Upper lobe of left lung (tissue), 6 donors: ENCODE measurements at places on chromosomes 2 and 18. TPM values are rescaled to one million over a fixed set of nuclear protein-coding genes. Genes with fewer than 3 reads are reported as not detected.

- no peak overlapping the region for H3K4me3 ChIP-seq
- H3K36me3 ChIP-seq, result no peaks in the 10 kb centered on the region
- peaks cover 9% of the 10 kb centered on the region for H3K4me1 ChIP-seq
- H3K27me3 ChIP-seq, result no peaks in the 10 kb centered on the region
- no peak for DNase-seq
- no peak overlapping the region for H3K27ac ChIP-seq
These were observed 226.0 kb downstream of the TGIF1 start for GRCh38 chr18:3675994-3676393.

The SLC23A3 gene
- total RNA-seq, result 3.3 TPM

The RAX gene
- total RNA-seq, result not detected

The IL18R1 gene
- total RNA-seq, result 14.5 TPM

- H3K27me3 ChIP-seq, result no peaks in the 10 kb centered on the region
- H3K4me1 ChIP-seq, result no peaks in the 10 kb centered on the region
- no peak for DNase-seq
- H3K27ac ChIP-seq, result no peak overlapping the region
These were observed 586.5 kb upstream of the SLC8A1 start for GRCh38 chr2:41038408-41038807.

The LIMS3 gene
- total RNA-seq, result 0.89 TPM

GRCh38 chr2:22991844-22992243, 393.1 kb upstream of the KLHL29 start:
- H3K4me1 ChIP-seq, result no peaks in the 10 kb centered on the region
- no peak for DNase-seq
- H3K27me3 ChIP-seq, result no peaks in the 10 kb centered on the region
- H3K27ac ChIP-seq, result no peak overlapping the region

DNA sequence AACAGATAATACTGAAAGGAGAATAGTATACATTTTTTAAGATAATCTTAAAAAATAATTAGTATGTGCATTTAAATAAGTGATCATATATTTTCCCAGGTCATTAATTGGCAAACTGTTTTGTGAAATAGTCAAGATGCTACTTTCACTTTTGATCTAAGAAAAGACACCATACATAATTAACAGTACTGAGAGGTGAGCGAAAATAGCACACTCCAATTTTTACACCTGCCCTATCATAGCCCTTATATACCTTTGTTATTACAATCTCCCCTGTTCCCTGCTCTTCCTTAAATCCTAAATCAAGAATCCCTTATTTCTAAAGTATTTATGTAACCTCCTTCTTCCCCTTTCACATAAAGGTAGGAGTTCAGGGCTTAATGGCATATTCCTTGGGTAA, 500.1 kb upstream of the LRATD1 start:
- DNase-seq, result no peak
- H3K4me1 ChIP-seq, result no peaks in the 10 kb centered on the region
- H3K27ac ChIP-seq, result no peak overlapping the region
- H3K27me3 ChIP-seq, result no peaks in the 10 kb centered on the region
- no peak overlapping the region for H3K4me3 ChIP-seq
- no peaks in the 10 kb centered on the region for H3K36me3 ChIP-seq

DNA sequence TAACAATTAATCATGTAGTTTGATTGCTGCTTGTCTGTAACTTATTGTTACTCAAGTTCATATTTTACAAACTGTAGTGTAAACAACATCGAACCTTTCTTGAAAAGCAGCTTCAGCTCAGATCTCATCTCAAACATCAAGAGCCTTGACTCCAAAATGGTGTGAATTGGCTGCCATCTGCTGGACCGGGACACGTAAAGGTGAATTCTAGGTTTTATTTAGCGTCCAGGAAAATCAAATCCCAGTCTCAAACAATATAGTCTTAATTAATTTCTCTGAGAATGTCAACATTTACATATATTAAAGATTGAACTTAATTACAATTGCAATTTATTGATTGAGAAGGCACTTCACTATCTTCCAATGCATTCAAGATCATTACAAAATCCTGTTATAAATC, 453.0 kb downstream of the GALR1 start:
- no peak for DNase-seq
- H3K27me3 ChIP-seq, result no peaks in the 10 kb centered on the region
- H3K36me3 ChIP-seq, result no peaks in the 10 kb centered on the region
- H3K27ac ChIP-seq, result no peak overlapping the region
- H3K4me3 ChIP-seq, result no peak overlapping the region

GRCh38 chr18:9792565-9793245, 84.6 kb downstream of the RAB31 start:
- no peaks in the 10 kb centered on the region for H3K27me3 ChIP-seq
- H3K4me1 ChIP-seq, result no peaks in the 10 kb centered on the region
- H3K36me3 ChIP-seq, result no peaks in the 10 kb centered on the region
- peak; percentile 41 for DNase-seq
- no peak overlapping the region for H3K4me3 ChIP-seq

DNA sequence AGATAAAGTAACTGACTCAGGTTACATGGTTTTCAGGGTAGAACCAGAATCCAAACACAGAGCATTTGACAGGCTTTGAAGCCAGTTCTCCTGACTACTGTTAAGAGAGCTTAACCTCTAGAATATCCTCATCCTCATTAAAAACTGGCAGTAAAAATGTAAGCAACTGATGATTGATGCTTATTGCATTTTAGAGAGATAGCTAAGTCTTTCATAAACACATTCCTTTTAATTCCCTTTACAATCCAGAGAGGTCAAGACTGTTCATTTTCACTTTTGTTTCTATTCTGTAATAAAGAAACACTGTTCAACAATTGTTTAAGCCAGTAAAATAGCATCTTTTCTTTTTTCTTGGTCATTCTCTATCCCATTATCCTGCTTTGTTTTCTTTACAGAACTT, 53.9 kb upstream of the RAB27B start:
- no peaks in the 10 kb centered on the region for H3K27me3 ChIP-seq
- no peak overlapping the region for H3K4me3 ChIP-seq
- DNase-seq, result no peak
- no peaks in the 10 kb centered on the region for H3K36me3 ChIP-seq
- H3K27ac ChIP-seq, result no peak overlapping the region
- peaks cover 14% of the 10 kb centered on the region for H3K4me1 ChIP-seq

DNA sequence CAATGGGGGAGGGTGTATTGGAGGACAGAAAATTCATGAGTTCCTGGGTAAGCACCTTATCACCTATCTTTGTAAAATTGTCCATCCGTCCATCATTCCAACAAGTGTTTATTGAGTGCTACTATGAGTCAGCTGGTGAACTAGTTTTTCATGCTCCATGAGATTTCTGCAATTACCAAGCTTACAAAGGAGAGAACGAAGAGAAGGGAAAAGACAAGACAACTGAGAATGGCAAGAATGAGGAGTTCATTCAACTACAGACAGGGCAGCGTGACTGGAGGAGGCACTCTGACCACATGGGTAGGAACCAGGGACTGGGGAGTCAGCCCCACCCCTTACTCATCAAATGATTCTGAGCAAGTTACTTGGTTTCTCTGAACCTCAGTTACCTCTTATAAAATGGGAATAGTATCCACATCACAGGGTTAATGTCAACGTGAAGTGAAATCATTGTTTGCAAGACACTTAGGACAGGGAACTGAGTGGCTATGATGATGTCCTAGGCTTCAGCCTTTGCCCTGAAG, 18.6 kb upstream of the TXNDC2 start:
- H3K4me1 ChIP-seq, result peaks cover 23% of the 10 kb centered on the region
- no peak for DNase-seq
- no peak overlapping the region for H3K4me3 ChIP-seq
- no peaks in the 10 kb centered on the region for H3K27me3 ChIP-seq
- H3K27ac ChIP-seq, result no peak overlapping the region

DNA sequence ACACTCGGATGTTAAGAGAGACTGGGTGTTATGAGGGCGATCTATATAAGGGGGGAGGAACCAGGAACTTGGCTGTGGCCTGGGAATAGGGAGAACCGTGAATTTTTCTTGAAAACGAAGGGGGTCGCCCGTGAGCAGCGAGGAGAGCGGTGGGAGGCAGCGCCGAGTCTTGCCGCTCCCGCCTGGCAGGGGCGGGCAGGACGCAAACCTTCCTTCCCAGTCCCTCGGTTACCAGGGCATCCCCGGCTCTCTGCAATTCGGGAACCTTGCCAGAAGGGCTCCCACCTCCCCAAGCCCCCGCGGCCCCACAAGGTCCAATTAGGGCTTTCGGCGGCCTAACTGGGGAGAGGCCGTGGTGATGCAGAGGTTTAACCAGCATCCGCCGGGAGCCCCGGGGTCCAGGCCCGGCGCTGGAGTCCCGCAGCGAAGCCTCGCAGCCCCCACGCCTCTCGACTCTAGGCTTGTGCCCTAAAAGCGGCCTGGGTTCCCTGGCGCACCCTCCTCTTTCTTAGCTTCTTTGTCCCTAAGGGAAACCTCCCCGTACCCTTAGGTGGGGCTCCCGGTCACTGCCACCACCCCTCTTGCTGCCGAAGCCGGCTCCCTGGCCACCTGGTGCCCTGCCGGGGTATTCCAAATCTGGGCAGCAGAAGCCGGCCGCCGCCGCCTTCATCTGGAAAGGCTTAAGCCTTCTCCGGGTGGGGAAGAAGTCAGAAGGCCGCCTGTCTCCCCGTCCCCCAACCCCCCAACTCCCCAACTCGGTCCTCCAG, 680 bp upstream of the FHOD3 start:
- no peak for DNase-seq
- no peaks in the 10 kb centered on the region for H3K36me3 ChIP-seq
- H3K4me1 ChIP-seq, result peaks cover 27% of the 10 kb centered on the region
- H3K27me3 ChIP-seq, result peaks cover 22% of the 10 kb centered on the region
- peak overlapping the region; percentile 44 for H3K4me3 ChIP-seq

The CCDC74A gene
- total RNA-seq, result 10.3 TPM

DNA sequence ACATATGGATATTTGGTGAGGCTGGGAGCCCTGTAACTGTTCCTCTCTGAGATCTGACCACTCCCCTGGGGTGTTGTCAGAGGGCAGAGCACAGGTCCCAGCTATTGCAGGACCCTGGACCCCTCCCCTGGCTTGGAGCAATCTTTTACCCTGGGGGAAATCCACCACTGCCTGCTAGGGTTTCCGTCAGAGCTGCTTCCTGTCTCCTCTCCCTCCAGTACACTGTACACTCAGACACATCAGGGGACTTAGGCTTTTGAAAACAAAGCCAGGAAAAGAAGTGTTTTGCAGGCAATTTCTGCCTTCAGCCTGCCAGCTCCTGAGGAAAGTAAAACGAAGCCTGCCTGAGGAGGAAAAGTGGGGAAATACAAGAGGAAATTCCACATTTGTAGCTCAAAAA, 13.2 kb upstream of the CEP68 start:
- H3K27ac ChIP-seq, result no peak overlapping the region
- peaks cover 4% of the 10 kb centered on the region for H3K4me1 ChIP-seq
- DNase-seq, result no peak
- no peaks in the 10 kb centered on the region for H3K27me3 ChIP-seq

- no peak overlapping the region for H3K27ac ChIP-seq
- no peaks in the 10 kb centered on the region for H3K36me3 ChIP-seq
- DNase-seq, result peak; percentile 13
- H3K27me3 ChIP-seq, result no peaks in the 10 kb centered on the region
- peaks cover 34% of the 10 kb centered on the region for H3K4me1 ChIP-seq
These were observed 7.4 kb downstream of the HS6ST1 start for GRCh38 chr2:128311216-128311754.

The TDRD15 gene
- total RNA-seq, result not detected

DNA sequence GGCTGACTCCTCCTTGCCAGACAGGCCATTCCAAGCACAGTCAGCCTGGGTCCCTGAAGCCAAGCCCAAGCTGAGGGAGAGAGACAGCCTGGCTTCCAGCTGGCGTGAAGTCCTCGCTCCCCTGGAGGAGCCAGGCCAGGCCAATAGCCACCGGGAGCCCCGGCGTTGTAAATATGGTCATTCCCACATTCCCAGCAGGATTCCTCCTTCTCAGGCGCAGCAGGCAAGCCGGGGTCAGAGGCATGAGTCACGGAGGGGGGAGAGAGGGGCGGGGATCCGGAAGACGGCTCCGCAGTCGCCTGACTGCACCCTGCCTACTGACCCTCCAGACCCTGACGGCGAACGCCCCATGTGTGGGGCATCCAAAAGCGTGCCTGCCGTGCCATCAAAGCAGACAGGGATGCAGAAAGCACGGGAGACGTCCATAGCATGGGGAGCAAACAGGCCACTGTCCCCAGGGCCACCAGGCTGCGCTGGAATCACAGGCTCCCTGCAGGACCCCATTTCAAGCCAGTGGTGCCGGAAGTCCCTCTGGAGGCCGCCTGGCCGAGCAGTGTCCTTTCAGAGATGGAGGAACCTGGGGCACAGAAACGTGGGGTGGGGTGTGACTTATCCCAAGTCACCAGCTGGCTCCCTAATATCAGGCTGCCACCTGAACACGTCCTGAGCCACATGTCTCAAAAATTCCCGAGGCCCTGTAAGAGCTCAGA, 48.2 kb downstream of the TWIST2 start:
- no peaks in the 10 kb centered on the region for H3K36me3 ChIP-seq
- H3K27ac ChIP-seq, result no peak overlapping the region
- H3K4me3 ChIP-seq, result no peak overlapping the region
- H3K27me3 ChIP-seq, result no peaks in the 10 kb centered on the region
- H3K4me1 ChIP-seq, result no peaks in the 10 kb centered on the region

DNA sequence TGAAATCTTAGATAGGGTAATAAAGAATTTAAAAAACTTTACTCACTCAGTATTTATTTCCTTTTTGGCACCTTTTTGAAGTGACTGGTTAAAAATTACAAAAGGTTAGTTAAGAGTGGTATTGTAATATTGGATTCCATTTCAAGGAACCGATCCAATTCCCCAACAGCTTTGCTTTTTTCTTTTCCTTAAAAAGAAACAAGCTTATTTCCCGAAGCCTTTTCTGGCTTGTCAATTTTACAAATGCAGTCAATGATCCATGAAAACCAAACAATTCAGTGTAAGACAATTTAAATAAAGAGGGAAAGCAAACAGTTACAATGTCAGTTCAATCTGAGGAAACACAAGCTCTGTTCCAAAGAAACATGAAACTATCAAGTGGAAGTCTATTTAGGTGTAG, 200.2 kb downstream of the RIT2 start:
- H3K27me3 ChIP-seq, result no peaks in the 10 kb centered on the region
- no peak for DNase-seq
- no peaks in the 10 kb centered on the region for H3K4me1 ChIP-seq
- no peaks in the 10 kb centered on the region for H3K36me3 ChIP-seq
- H3K27ac ChIP-seq, result no peak overlapping the region

The SLC5A7 gene
- total RNA-seq, result 1.3 TPM

The ANKRD53 gene
- total RNA-seq, result 1.8 TPM

The RNPEPL1 gene
- 120 TPM for total RNA-seq

The C2orf76 gene
- not detected for total RNA-seq

DNA sequence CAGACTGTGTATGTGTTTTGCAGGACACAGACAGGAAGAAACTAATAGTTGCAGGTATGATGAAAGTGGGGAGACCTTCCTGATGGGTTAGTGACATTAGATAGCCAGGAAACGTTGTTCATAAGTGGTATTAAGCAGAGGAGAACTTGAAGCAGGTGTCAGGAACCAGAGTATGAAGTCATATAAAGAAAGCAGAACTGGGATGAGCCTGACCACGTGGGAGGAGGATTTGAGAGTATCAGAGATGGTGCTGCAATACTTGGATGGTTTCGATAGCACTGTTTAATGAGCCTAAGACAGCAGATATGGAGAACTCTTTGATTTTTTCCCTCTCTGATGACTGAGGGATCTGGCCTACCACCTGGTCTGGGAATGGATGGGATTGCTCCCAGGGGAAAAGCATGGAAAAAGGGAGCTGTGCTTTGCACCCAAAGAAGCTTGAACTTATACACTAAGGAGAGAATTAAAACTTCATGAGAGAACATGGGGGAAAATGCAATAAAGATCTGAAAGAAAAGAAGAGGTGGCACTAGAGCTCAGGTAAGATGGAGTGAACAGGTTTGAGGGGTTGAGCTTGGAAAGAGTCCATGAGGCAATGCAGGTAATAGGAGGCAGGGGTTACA, 226.0 kb upstream of the LRRTM1 start:
- no peaks in the 10 kb centered on the region for H3K4me1 ChIP-seq
- no peak overlapping the region for H3K4me3 ChIP-seq
- no peaks in the 10 kb centered on the region for H3K27me3 ChIP-seq
- no peaks in the 10 kb centered on the region for H3K36me3 ChIP-seq
- no peak for DNase-seq
